ENCODE measurements at places on chromosomes 2 and 18.

DNA sequence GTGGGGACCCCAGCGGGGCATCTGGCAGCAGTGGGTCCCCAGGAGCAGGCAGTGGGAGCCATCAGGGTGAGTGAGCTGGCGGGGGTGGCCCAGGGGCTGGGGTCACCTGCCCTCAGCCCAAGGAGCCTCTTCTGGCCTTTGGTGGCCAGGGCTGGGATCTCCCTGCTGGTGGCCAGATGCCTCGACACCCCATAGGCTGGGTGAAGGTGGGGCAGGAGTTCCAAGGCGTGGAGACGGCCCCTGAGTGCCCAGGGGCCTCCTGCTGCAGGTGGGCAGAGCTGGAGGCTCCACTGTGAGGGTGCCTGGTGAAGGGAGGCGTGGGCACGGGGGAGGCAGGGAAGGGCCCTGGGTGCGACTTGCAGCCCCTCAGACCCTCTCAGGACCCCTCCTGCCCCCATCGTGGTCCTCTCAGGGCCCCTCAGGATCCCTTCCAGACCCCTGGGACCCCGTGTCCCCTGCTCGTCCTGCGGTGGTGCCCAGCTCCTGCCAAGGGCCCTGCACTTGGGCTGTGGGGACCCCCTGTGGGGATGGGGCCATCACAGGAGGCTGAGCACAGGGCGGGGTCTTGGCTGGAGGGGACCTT lies 5.0 kb upstream of the GPR35 start:
- no peak for DNase-seq

- DNase-seq, result no peak
Measured at GRCh38 chr18:72762515-72763122, 105.2 kb downstream of the NETO1 start.

GRCh38 chr2:146412625-146413024 lies 1432.2 kb upstream of the ACVR2A start:
- DNase-seq, result no peak

GRCh38 chr2:197604117-197604860 lies 71.1 kb downstream of the RFTN2 start:
- DNase-seq, result no peak

DNA sequence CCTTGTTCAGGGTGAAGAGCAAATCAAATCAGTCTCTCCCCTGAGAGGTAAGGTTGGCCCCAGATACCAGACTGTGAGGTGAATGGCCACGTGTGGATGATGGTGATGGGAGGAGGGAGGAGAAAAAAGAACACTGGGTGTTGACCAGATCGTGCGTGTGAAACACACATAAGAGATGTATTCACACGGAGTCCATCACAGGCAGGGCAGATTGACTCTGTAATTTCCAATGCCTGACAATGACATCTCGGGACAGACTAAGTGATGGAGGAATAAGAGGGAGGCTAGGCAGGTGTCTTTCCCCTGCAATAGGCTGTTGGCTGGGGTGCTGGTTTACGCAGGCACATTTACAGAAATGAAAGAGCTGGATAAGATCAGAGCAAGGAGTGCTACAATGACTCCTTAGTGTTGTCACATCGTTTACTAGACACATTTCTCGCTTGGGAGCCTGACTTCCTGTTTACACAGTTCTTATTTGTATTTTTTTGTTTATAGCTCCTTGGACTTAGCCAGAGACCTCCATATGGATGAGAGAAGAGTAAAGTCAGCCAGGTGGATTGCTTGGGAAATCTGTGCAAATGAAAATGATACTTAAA lies 43.1 kb downstream of the CPO start:
- DNase-seq, result no peak

DNA sequence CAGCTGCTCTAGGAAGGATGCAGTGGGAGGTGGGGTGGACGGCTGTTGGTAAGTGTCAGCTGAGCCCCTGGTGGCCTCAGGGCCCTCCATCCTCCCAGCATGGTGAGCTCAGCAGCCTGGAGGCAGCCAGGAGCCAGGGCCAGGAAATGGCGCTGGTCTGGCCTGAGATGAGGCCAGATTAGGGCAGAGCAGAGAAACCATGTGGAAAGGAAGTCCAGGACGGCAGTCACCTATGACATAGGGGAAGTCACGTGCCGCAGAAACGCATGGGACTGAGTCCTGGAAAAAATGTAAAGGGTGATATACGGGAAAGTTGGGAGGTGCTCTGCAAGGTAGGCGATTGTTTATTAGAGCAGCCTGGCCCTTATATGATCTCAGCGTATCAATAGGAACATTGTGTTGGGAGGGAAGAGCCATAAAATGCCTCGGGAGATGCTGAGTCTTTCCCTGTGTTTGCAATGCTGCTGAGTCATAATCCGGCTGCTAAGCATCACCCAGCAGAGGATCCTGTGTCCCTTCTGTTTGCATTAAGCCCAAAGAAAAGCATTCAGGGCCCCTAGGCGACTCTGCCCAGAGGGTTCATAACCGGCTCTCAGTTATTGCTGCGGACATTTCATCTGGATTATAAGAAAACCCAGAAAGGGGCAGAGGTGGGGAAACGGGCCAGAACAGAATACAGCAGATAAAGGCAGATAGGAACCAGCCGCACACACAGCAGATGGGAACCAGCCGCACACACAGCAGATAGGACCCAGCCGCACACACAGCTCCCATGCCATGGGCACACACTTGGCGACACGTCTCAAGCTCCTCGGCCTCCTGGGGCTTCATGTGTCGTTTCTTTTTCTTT lies 30.3 kb upstream of the B3GNT7 start:
- no peak for DNase-seq
